ENCODE measurements at places on chromosomes 5 and 9.

GRCh38 chr5:149727336-149728035, 2.6 kb upstream of the PPARGC1B start:
- DNase-seq = no peak

GRCh38 chr5:147557876-147558745, 48.2 kb upstream of the DPYSL3 start:
- DNase-seq = no peak

DNA sequence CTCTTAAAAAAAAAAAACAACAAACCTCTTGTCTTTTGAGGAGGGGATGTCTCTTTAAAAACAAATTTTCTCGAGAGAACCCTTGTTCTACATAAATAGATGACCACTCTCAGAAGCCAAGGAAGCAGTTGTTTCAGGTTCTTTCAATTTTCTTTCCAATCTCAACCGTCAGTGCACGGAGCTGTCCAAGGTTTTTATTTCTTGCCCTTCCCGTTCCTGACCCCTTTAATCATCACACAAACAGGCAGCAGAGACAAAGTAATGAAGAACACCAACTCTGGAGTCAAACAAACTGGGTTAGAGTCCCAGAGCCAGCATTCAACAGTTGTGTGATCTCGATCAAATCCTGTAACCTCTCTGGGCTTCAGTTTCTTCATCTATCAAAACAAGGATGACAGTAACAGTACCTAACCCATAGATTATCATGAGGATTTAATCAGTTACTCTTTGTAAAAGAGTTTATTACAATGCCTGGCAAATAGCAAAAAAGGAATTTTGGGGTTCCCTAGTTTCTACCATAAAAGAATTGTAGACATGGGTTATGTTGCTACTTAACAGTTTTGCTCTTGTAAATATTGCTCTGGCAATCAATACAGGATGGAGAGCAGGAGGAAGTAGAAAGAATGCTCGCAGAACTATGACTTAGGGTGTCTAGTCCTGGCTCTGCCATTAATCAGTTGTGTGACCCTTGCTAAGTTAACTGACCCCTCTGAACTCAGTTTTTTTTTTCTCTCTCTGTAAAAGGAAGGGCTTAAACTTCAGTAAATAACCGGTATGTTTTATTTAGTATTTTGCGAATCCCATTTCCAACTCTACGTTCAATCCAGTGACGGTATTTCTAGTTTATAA, 1.0 kb upstream of the NIM1K start:
- no peak for DNase-seq

DNA sequence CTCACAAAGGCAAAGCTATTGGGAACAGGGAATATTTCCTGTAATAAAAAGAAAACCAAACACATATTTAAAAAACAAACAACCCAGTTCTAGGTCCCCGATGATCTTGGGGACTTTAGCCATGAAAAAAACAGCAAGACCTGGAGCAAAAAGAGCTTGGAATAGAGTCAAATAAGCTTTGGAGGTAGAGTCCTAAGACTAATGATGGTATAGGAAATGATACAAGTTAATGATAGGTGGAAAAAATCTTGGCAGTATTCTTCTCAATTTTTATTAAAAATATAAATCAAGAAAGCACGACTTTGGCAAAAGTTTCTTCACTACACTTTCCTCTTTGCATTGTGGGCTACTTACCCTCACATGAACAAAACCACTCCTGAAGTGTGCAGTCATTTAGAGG, 481.5 kb downstream of the EBF1 start:
- no peak for DNase-seq

All from activated CD8-positive, alpha-beta memory T cell treated with anti-CD3 and anti-CD28 coated beads for 1 hour (primary cell).